NCI-H345 (cell line): ENCODE measurements at places on chromosomes 3 and 15.
A peak's percentile ranks its signal among the peaks of the same experiment; 100 is the strongest.

GRCh38 chr15:86608461-86609205 is 529.0 kb downstream of the AGBL1 start:
- peak; percentile 68 for DNase-seq

DNA sequence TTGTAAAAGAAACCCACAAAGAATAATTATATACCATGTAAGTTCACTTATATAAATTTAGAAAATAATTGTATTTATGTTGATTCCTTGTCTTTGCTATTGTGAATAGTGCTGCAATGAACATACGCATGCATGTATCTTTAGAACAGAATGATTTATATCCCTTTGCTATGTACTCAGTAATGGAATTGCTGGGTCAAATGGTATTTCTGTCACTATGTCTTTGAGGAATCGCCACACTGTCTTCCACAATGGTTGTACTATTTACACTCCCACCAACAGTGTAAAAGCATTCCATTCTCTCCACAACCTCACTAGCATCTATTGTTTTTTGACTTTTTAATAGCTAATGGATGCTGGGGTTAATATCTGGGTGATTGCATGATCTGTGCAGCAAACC is 149.4 kb upstream of the CNTN3 start:
- no peak for DNase-seq

GRCh38 chr15:52488830-52489229 is 39.9 kb downstream of the MYO5A start:
- no peak for DNase-seq

- no peak for DNase-seq
These were observed 38.1 kb upstream of the ATP13A5 start for GRCh38 chr3:193416629-193417028.

- DNase-seq: no peak
These were observed 191.5 kb downstream of the TP63 start for GRCh38 chr3:189822726-189823125.

DNA sequence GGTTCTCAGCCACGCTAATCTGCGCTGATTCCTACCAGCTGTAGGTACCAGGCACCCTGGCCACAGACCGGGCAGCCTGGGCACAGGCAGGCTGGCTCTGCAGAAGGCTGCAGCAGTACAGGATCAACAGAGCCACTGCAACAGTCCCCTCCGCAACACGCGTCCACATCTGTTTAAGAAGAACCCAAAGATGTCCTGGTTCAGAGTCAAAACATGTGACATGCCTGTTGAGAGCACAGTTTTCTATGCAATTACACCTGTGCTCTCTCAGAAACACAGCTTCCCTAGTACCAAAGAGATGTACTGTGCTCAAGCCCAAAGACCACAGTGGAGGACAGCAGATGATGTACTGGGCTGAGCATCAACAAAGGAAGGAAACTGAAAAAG is 18.8 kb downstream of the LRIG1 start:
- DNase-seq: no peak

DNA sequence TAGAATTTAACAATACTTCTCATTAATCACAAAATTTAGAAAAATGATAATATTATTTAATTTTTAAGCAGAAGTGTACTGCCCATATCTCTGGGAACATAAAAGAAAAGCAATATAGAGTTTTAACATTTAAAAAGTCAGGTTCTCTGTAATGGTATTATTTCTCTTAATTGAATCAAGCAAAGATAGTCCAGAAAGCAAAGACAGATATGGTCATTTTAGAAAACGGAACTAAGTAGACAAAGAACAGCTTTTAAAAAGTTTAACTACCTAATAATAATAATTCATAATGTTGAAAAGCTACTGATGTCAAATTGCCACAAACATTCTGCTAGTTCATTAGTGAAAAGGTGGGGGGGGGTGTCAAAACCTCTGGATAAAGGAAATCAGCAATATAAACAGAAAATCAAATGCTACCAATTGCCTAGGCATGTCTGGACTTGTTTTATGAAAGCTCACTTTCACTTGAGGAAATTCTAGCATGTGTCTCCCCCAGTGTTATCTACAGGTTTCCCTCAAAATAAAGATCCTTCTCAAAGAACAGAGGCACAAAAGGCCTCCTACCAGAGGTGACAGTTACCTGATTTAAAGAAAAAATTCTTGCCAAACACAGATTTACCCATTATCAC is 1.7 kb downstream of the ZMAT3 start:
- DNase-seq: peak; percentile 39

- peak; percentile 34 for DNase-seq
These were observed 54.3 kb upstream of the SEC61A1 start for GRCh38 chr3:127997961-127998360.

GRCh38 chr3:33746416-33747116 is 28.5 kb upstream of the CLASP2 start:
- no peak for DNase-seq

DNA sequence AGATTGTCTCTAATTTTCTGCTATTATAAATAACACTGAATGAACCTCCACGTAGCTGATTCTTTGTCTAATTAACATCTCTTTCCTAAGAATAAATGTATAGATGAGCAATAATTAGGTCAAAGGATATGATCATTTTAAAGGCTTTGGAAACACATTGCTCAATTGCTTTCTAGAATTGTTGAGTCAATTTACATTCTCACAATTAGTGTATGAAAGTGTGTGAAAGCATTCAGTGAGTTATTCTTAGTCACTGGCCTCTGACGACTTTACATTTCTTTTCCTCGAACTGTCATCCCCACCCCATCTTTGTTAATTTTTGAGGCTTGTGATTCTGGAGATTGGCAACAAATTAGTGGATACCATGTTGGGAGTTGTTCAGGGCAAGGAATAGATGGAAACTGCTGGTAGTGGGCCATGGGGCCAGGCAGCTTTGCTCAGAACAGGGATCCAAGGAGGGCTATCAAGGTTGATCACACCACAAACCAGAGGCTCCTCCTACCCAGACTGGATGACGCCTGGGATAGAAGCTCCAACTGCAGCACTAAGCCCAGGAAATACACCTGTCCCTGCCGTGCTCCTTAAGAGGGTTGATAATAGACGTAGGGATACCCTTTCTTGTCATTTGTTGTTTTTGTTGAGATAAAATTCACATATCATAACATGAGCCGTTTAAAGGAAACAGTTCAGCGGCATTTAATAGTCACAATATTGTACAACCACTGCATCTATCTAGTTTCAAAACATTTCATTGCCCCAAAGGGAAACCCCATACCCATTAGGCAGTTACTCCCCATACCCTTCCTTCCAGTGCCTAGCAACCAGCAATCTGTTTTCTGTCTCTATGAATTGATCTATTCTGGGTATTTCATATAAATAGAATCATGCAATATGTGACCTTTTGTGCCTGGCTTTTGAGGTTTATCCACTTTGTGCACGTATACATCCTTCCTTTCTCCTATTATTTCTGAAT is 27.9 kb downstream of the EIF1B start:
- DNase-seq: no peak

DNA sequence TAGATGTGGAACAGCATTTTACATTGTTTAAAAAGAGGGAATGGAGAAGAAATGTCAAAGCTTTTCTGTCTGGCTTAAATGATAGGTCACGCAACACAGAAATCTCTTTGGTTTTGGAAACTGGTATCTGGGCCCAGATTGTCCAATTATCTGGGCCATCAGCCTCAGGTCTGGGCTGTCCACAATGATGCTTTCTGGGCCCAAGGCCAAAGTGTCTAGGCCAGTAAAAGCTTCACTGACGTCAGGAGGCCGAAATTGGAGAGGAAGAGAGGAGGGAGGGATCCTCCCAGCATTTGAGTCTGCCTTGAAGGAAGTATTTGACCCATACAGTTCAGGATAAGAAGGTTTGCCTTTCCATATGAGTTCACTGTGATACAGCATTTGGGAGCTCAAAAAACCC is 60.7 kb upstream of the ALDH1A3 start:
- no peak for DNase-seq

- no peak for DNase-seq
These were observed 627 bp downstream of the ACAD11 start for GRCh38 chr3:132659000-132659364.

DNA sequence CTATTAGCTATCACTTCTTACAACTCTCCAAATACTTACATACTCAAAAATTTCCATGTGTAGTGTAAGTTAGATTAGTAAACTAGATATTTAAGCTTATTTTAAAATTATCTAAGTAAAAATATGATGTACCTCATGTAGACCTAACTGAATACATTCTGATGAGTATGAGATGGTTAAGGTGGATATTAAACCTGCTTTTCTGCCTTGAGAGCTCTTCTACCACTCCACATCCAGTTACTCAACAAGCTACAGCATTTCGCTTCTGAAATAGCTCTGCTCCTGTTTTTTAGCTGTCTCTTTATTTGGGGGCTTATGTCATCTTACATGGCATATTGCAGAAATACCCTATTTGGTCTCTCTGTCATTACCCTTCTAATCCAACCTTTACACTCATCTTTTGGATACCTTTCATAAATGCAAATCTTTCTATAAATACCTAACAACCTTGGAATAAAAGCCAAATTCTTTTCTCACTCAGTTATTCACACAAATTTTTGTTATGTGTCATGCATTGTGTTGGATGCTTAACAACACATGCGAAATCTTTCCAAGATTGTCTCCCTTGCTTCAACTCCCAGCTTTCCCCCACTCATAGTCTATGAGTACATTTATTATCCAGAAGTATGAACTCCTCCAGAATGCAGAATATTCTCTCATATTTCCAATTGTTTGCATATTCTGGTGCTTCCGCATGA is 92.0 kb downstream of the ALCAM start:
- no peak for DNase-seq

GRCh38 chr3:135853981-135854380 is 111.5 kb upstream of the PPP2R3A start:
- no peak for DNase-seq

GRCh38 chr15:71278989-71279756 is 163.9 kb downstream of the THSD4 start:
- peak; percentile 85 for DNase-seq

- no peak for DNase-seq
These were observed 126.5 kb upstream of the THBS1 start for GRCh38 chr15:39454189-39454986.

DNA sequence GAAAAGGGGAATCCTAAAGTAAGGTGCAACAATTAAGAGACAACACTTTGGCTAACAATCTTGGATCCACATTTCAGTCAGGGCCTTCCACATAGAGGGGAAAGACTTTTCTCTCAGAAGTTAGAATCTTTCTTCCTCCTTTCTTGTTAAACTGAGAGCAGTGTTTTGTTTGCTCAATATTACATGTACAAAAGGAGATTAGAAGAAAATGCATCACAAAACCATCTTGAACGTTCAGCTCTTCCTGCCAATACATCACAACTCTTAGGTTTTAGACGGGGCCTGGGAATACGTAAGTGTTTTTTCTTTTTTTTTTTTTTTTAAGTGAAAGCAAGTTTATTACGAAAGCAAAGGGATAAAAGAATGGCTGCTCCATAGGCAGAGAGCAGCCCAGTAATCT is 39.1 kb downstream of the MAP2K1 start:
- no peak for DNase-seq

GRCh38 chr15:101091080-101092017 is 160.5 kb downstream of the CHSY1 start:
- DNase-seq: no peak

GRCh38 chr3:117995842-117996437 is 1038.7 kb downstream of the IGSF11 start:
- peak; percentile 4 for DNase-seq

DNA sequence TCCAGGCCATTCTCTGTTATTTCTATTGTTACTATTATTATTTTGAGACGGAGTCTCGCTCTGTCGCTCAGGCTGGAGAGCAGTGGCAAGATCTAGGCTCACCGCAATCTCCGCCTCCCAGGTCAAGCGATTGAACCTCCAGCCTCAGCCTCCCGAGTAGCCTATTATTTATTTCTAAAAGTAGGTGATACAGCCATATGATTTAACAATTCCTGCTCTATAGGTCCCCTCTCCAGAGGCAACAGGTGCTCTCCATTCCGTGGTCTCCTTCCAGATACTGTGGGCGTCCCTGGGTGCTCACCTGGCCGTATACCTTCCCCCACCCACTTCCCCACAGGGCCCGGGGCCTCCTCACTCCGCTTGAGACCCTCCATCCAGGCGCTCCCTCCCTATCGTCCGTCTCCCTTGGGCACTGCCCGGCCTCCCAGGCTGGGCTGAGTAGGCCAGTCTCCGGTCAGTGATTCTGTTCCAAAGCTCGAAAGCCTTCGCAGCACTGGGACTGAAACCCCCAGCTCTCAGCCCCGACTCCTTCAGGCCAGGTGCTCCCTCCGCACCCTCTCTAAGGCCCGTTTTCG is 708 bp upstream of the PTPN23 start:
- DNase-seq: no peak

GRCh38 chr3:178170698-178171535 is 365.3 kb upstream of the KCNMB2 start:
- DNase-seq: no peak

- peak; percentile 59 for DNase-seq
These were observed 5.9 kb upstream of the FAM3D start for GRCh38 chr3:58672451-58672850.

DNA sequence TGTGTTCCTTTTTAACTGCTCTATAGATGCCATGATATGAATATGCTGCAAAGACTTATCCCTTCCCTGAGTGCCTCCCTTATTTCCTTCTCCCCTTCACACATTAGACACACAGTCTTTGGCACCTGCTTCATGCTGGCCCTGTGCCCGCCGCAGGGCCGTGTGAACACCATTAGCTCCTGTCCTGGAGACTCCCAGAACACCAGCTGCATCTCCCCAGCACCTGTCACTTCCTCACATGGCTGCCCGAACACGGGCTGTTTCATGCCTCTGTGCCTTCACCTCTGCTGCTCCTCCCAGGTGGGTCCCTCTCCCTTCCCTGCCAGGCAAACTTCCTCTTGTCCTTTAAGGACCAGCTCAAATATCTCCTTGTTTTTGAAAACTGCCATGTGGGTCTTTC is 40.5 kb upstream of the SEC13 start:
- DNase-seq: peak; percentile 71

DNA sequence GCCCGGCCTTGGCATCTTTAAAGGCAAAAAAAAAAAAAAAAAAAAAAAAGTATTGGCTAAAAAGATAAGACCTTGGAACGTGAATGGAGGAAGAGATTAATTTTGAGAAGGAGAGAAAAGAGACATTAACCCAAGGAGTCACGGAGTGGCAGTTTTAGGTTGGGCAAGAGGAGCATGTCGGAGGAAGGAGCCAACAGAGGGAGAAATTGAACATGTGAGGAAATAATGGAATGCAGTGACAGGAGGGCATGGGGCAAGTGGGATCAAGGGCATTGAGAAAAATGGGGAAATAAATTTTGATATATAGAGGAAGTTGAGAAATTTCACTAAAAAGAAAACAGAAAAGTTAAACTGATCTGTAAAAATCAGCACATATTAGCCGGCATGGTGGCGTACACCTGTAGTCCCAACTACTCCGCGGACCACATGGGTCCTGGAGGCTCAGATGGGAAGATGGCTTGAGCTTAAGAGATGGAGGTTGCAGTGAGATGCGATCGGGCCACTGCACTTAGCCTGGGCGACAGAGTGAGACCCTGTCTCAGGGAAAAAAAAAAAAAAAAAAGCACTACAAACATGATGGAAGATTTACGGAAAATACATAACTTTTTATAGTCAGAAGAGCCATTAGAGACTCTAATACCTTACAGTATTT is 1.2 kb downstream of the HAUS2 start:
- DNase-seq: no peak

DNA sequence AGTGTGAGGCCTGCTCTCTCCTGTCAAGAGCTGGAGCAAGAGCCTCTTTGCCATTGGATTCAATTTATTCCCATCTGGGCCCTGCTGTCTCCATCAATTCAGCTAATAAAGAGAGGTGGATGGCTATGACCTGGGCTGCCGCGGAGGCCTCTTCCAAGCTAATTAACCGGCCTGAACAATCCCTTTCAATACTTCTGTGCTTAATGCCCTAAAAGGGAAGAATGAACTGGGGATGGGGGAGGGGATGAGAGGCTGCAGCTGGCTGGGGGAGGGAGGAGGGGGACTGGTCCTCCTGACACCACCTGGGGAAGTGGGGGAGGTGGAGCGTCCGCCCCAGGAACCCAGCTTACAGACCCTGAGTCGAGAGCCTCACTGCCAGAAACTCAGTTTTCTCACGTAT is 33.4 kb upstream of the PRR23E start:
- DNase-seq: peak; percentile 83
